ENCODE measurements at places on chromosomes 7 and 10. TPM values are rescaled to one million over a fixed set of nuclear protein-coding genes. Genes with fewer than 3 reads are reported as not detected.

- no peak for DNase-seq
These were observed 134.7 kb downstream of the VPS50 start for GRCh38 chr7:93366816-93367215.

GRCh38 chr10:17196045-17196444 is 5.4 kb downstream of the TRDMT1 start:
- no peak for DNase-seq

- no peak for DNase-seq
These were observed 196.1 kb upstream of the TCF7L2 start for GRCh38 chr10:112753961-112754411.

- peak; percentile 90 for DNase-seq
These were observed 13.9 kb downstream of the OSBPL3 start for GRCh38 chr7:24965831-24966708.

DNA sequence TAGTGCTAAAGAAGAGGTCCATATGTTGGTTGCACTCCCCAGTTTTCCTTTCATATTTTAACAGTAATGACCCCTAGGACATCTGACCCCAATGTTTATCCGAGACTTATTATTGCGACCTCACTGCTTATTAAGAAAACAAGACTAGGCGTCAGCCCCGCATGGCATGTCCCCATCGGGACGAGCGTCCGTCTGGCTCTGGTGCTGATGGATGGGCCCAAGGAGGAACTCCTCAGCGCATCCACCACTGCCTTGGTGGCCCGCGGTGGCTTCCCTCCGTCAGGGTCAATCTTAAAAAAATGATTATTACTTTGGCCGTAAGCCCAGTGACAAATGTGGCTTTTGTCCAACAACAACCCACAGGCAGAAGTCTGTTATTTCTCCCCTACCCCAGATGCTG is 40.1 kb upstream of the CXCL12 start:
- no peak for DNase-seq

DNA sequence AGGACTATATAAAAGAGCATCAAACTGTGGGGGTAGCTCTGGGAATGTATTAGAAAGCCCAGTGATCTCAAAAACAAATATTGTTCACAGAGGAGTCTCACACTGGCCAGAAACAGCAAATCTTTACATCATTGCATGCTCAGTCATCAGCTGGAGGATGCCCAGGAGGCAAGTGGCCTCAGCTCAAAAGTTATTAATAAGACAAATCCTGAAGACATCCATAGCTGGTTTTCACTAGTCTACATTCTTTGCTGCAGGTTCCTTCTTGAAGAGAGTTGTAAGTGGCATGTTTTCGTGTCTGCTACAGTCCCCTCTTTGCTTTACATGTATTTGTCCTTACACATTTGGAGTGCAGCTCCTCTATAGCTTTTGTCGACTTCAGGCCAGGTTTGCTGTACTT is 8.6 kb upstream of the CCDC7 start:
- DNase-seq: no peak

DNA sequence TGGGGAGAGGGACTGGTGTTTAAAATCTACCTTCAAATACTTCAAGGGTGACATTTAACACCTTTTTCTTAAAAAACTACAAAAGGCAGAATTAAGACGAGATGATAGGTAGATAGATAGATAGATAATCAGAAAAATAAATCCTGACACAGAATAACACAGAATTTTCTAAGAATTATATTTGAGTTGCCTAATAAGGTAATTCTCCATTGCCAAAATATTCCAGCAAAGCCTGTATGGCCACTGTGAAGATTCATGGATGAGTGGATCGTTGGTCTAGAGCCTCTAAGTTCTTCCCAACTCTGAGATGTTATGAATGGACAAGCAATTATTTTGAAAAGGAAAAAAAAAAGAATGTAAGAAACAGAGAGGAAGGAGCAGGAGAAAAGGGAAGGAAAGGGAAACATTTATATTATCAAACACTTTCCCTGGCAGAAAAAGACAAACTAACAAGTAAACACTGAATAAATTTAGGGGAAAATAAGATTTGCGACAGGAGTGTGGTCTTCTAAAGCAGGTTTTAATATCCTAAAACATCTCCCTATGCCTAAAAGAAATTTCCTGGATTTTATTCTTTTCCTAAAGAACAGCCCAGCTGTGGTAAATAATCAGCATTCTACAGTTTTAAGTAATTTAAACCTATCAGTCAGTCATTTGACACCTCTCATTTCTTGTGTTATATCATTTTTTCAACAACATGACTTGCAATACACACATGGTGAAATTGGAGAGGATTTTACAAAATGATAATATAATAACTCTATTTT is 7.5 kb upstream of the CAV2 start:
- DNase-seq: no peak

GRCh38 chr10:103742824-103743223 is 112.6 kb downstream of the SH3PXD2A start:
- no peak for DNase-seq

DNA sequence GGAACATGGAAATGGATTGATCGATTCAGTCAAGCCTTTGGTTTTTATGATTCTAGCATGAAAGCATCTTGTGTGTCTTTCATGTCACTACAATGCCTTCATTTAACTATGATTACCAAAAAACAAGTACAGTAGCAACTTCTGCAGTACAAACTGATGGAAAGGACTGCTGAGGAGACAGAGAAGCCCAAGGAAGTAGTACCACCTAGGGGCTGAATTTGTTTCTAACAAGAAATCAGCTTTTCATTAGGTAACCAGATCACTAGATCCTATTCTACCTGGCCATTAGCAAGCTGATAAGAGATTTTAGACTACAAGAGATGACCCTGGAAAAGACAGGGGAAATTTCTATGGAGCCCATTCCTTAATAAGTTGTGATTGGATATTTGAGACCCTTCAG is 3.2 kb upstream of the IFIT1 start:
- DNase-seq: peak; percentile 55

GRCh38 chr10:72761498-72761897 is 69.6 kb downstream of the MCU start:
- DNase-seq: no peak

GRCh38 chr7:71733107-71733870 is 601.3 kb downstream of the GALNT17 start:
- DNase-seq: peak; percentile 63

GRCh38 chr10:103982639-103983038 is 15.7 kb downstream of the SLK start:
- no peak for DNase-seq

DNA sequence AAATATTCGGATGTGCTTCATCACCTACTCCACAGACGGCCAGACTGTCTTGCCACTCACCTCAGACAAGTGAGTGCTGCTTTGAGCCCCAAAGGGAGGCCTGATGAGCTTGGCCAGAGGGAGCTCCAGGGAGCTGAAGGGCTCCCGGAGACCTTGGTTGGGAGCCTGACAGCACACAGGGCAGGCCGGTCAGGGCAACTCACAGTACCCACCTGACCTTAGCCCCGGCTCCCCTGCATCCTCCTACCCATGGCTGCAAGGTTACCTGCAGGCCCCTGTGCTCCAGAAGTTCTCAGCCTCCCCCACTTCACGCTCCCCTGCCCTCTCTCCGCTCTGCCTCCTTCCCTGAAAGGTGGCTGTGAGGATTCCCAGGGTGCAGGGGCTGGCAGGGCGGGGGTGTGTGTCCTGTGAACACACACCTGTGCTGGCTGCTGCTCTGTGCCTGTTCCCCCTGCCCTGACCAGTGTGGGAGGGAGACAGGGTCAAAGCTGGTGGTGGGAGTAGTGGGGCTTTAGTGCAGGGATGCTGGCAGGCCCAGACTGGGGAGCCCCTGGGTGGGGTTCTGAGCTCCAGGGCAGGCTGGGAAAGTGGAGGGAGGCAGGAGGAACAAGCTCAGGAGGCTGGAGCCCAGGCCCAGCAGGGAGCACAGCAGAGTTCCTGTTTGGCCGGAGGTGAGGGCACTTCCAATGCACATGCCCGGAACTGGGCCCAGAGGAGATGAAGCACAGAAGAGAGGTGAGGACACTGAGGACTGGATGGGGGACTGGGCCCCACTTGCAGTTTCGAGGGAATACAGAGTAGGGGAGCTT is 7.2 kb downstream of the ANTXRL start:
- DNase-seq: peak; percentile 11

DNA sequence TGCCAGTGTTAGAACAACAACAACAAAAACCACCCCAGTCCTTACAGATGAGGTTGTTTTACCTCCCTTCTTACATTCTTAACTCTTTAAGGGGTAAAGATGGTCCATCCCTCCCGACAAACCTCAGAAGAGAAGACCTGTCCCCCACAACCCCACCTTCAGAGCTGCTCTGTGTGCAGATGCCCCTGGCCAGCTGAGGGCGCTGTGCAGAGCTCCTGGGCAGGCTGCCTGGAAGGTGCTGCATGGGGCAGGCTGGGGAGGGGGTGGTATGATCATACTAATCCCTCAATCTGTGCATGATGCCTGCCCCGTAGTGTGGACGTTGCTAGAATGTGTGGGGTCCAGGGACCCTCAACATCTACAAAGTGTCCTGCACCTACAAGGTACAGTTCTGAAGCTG is 387.1 kb downstream of the INHBA start:
- no peak for DNase-seq

DNA sequence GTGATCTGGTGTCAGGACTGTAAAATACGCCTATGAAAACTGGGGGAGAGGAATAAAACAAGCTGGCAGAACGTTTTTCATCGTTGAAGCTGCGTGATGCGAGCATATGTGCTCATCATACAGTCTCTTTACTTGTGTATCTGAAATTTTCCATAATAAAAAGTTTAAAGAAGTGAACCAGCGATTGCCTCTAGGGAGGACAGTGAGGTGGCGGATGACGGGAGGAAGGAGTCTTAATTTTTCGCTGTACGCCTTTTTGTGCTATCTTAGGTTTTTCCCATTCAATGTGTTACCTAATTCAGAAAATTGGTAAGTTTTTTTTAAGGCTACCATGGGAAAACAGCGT is 891 bp upstream of the WAPL start:
- DNase-seq: no peak

DNA sequence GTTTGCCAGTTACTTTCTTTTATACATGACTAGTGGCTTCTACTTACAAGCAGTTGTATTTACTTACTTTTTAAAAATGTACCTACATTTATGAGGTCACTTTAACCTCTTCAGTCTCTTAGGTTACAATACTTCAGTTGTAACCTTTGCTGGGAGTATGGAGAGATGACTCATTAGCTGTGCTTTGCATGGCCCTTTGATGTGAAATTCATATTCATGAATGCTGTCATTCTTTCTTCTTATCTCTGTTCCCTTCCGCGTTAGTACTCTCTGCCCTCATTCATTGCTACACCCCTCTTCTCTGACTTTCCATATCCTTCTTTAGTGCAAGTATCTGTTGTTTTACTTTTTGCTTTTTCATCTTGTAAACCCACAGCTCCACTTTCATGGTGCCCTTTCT is 164.3 kb downstream of the BMPER start:
- peak; percentile 66 for DNase-seq

GRCh38 chr7:100190048-100190711 is 12.5 kb downstream of the STAG3 start:
- peak; percentile 42 for DNase-seq

DNA sequence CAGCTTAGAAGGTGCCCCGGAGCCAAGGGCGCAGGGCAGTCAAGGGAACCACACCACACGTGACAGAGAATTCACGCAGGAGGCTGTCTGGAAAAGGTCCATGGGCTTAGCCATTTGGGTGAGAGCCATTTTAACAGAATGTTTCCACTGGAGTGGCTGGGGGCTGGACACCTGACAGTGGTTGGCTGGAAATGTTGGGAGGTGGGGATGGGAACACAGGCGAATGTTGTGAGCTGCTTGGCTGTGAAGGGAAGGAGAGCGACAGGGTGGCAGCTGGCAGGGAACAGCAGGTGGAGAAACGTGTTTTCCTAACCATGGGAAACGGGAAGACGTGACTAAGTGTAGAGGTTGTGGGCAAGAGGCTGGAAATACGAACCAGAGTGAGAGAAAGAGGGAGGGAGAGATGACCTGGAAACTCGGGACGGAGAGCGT is 100.5 kb upstream of the ZNF32 start:
- DNase-seq: no peak

- DNase-seq: no peak
These were observed 261.4 kb downstream of the RELN start for GRCh38 chr7:103727982-103728610.

The AKR1C8 gene
- total RNA-seq: not detected

The ADCYAP1R1 gene
- total RNA-seq: 0.16 TPM

The SFRP4 gene
- total RNA-seq: not detected

The PAX2 gene
- total RNA-seq: 0.07 TPM

The HTR7 gene
- total RNA-seq: 0.12 TPM

The TCAF2 gene
- total RNA-seq: 0.36 TPM

The SPDYE8 gene
- not detected for total RNA-seq

The DLX5 gene
- total RNA-seq: not detected
